Fibroblast of villous mesenchyme (primary cell): ENCODE measurements at places on chromosomes 4 and X.

DNA sequence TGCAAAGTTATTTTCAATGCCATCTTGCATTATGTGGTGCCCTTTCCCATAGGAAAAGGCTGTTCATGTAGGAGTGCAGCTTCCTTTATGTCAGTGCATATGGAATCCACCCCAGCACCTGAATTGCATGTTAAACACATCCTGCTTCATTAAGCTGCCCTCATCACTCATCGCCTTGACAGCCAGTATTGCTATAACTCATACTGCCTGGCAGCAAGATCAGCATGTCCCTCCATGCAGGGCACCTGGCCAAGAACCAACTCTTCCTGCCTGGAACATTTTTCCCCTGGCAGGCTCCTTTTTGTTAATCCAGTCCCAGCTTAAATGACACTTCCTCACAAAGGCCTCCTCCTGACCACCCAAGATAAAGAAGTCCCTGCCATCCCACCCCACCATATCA lies 23.5 kb upstream of the CA5B start:
- no peak for DNase-seq

DNA sequence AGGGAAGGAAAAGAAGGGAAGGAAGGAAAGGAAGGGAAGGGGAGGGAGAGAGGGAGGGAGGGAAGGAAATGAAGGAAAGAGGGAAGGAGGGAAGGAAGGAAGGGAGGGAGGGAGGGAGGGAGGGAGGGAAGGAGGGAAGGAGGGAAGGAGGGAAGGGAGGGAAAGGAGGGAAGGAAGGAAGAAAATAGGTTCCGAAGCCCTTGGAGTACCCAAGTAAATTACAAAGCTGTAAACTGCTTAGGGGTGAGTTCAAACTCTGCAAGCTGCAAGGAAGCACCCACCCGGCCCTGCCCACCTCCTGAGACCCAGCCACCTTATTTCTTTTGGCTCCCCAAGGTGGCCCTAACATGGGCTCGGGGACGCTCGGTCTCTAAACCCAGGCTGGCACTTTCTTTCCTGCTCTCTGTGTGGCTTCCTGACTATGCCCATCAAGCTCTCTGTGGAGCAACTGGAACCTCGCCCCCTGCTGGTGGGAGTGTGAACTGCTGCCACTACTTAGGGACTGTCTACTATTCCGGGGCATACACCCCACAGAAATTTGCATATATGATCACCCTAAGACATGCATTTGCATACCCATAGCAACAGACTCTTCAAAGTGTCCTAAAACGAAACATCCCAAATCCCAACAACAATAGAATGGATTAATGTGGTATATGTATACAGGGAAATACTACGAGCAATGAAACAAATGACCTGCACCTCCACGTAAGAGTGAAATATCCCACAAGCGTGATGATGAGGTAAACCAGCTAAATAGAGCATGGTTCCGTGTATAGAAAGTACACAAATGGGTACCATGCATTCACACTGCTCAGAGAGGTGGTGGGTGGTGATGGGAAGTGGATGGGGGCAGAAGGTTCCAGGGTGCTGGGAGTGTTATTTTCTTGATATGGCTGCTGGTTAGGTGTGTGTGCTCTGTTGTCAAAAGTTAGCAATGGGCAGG lies 151.7 kb upstream of the TBL1X start:
- DNase-seq = no peak

GRCh38 chr4:159062381-159062780 lies 40.5 kb upstream of the RAPGEF2 start:
- DNase-seq = no peak

DNA sequence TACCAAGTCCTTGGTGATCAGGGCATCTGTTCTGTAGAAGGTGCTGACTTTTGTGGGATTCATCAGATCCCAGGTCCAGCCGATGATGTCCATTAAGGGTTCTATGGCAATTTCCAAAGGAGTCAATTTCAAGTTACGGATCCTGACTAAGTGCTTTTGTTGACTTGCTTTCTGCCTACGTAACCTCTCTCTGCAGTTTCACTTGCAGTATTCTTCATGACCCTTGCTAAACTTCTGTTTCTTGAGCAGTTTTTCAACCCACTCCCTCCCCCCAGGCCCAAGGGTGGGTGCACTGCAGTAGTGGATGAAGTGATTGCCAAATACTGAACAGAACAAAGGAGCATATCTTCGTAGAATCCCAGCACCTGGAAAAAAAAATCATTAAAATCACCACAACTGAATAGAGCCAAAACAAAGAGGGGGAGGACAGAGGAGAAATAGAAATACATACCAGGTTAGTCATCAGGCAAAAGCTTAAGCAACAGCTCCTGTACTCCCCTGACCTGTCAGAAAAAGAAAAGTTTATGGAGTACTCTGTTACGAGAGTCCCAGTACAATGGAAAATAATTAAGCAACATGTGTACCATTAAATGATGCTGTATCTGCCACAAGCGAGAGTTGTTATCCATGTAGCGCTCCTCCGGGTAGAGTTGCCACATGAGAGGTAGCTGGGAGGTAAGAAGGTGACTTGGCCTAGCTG lies 5.8 kb downstream of the CMC4 start:
- DNase-seq = peak; percentile 67

DNA sequence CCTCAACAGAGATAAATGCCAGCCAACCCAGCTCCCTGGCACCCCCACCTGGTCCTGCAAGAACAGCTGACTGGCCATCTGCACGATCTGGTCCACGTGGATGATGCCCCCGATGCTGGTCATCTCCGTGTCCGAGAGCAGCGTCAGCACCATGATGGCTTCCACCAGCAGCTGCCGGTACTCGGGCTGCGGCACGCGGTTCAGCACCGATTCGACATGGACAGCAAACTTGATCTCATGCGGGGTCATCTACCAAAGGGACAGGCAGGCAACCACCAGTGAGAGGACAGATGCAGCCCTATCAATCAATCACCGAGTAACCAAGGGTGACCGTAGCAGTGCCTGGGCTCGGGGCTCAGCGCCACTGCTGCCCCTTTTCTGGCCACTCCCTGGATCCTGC lies 89.8 kb downstream of the PHKA2 start:
- no peak for DNase-seq
